ENCODE measurements at places on chromosomes 3 and 15.

GRCh38 chr3:64143409-64144130 is 81.7 kb downstream of the PRICKLE2 start:
- DNase-seq = no peak

DNA sequence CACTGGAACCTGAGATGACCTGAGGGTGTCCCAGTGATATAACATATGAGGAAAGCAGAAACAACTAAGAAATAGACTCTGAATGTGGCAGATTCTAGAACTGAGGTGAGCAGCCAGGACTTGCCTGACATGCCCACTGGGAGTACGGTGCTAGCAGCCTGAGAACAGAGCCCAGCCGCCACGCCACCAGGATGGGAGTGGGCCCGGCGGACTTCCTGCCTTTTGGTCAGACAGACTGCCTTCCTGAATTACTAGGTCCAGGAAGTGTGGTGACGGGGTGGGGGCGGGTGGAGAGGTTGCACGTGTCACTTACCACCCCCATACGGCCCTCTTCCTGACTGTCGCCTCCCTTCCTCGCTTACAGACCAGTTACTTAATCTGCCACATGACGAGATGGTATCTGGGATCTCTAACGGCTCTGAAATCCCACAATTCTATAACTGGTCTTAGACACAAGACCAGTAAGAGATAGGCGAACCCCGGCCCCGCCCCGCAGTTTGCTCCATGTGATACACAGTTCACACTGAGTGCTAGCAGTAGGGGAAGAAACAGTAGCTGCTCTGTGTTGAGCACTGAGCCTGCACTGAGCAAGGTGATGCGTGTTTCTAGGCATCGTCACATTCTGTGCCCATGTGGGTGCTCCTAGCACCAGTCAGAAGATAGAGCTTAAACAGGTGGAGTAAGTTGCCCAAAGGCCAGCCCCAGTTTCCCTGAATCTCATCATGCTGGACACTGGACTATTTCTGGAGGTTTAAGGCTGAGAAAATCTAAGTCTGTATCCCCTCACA is 95.7 kb downstream of the CPN2 start:
- DNase-seq = no peak

- no peak for DNase-seq
Observed at GRCh38 chr3:25587094-25587493, 77.6 kb downstream of the TOP2B start.

DNA sequence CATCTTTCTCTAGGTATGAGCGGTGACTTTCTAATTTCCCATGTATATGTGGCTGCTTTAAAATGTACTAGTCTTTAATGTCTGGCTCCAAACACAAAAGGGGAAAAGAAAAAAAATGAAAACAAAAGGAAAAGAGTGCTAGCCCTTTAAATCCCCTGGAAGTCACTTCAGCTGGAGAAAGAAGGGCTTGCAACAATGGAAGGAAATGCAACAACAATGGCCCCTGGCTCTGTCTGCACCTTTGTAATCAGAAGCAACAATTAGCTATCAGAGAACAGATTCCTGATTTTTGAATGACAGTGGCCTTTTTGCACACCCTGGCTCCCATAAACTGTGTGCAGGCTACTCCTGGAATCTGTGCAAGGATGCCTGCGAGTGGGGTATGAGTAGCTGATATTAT is 591.2 kb downstream of the FHIT start:
- DNase-seq = no peak

- no peak for DNase-seq
Observed at GRCh38 chr3:184662187-184662586, 49.7 kb downstream of the MAGEF1 start.

- no peak for DNase-seq
Observed at GRCh38 chr15:31471731-31472430, 145.2 kb downstream of the KLF13 start.

DNA sequence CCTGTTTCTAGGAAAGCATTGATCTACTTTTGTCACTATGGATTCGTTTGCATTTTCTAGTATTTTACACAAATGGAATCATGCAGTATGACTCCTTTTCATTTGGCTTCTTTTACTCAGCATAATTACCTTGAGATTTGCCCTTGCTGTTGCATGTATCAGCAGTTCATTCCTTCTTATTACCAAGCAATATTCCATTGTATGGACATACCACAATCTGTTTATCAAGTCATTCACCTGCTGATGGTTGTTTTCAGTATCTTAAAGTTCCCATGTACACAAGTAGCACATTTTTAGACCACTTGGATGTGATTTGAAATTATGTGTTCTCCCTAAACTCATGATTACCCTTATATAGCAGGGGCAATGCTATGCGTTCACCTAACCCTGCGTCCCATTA is 150.0 kb upstream of the UBE2E1 start:
- DNase-seq = no peak

- DNase-seq = no peak
Observed at GRCh38 chr3:169454060-169454317, 209.5 kb downstream of the MECOM start.

- no peak for DNase-seq
Observed at GRCh38 chr3:86229775-86230094, 761.2 kb downstream of the VGLL3 start.

DNA sequence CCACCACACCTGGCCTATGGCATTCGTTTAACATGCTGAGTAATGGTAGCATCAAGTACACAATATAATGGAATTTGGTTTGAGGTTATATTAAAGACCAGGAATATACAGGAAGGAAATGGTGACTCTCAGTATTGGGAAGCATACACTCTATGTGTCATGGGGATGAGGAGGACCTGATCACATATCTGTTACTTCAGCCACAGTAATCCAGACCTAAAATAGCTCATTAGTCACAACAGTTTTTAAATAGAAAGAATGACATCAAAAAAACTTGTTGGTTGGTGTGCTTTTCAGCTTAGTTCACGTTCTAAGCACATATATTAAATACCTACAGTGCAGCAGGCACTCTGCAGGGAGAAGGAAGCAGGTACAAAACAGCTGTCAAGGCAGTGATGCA is 52.5 kb upstream of the ATP2C1 start:
- no peak for DNase-seq

DNA sequence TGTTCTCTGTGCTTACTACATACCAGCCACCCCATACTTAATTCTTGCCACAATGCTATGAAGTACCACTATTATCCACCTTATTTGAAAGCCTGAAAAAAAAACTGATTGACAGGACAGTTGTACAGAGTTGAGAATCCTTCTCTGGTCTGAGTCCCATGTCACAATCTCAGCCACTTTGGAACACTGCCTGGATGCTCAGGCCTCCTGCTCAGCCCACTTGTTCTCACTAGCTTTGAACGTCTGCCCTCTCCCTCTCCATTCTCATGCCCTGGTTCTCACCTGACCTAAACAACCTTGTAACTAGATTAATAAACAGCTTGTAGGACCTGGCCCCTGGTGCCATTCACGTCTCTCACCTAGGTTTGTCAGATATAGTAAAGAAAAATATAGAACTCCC is 53.9 kb downstream of the TRIM69 start:
- DNase-seq = no peak

DNA sequence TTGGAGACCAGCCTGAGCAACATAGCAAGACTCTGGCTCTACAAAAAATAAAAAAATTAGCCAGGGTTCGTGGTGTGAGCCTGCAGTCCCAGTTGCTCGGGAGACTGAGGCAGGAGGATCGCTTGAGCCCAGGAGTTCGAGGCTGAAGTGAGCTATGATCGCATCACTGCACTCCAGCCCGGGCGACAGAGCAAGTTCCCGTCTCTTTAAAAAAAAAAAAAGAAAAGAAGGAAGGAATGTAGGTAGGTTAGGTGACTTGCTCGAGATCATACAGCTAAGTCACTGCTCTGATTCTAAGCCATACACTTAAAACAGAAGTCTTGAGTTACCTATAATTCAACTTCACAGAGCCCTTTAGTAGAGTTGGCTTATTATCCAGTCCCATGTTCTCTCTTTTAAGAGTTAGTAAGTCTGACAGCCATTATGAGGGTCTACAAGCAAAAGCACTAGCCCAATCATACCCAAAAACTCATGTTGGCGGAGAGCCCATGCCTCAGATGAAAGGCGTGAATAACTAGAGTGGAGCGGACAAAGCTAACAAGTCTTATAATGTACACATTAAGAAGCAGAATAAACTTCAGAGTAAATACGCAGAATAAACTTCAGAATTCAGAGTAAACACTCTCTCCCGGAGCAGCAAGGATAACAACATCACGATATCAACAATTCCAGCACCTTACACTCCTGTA is 768 bp downstream of the AAGAB start:
- no peak for DNase-seq

GRCh38 chr3:96449803-96450202 is 364.6 kb upstream of the EPHA6 start:
- DNase-seq = no peak

DNA sequence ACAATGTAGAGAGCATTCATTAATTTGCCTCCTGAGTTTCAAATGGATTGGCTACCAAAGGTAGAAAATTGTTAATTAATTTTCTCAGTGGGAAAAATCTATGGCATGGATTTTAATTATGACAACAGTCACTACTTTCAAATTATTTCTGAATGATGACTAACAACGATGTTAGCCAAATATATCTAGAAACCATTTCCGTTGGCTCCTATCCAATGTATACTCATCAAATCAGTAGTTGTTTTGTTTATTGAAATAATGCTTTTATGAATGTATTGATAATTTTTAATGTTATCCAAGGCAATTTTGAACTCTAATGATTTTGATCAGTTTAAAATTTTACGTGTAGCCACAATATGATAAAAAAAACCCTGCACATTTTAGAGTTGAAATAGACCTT is 333.4 kb downstream of the NAALADL2 start:
- DNase-seq = no peak

DNA sequence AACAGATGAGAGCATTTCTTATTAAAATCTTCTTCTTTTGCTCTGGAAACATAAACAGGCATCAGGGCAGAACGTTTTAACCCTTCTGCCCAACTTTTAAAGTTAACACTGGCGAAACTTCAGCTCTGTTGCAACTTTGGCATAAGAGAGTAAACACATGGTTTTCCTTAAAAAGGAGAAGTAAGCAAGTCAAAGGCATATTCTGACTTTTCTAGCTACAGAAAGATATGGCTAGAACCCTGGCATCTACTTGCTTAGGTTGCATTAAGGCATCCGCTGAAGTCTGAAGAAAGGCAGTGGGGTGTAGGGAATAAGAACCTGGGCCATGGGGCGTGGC is 13.3 kb upstream of the IL16 start:
- no peak for DNase-seq

DNA sequence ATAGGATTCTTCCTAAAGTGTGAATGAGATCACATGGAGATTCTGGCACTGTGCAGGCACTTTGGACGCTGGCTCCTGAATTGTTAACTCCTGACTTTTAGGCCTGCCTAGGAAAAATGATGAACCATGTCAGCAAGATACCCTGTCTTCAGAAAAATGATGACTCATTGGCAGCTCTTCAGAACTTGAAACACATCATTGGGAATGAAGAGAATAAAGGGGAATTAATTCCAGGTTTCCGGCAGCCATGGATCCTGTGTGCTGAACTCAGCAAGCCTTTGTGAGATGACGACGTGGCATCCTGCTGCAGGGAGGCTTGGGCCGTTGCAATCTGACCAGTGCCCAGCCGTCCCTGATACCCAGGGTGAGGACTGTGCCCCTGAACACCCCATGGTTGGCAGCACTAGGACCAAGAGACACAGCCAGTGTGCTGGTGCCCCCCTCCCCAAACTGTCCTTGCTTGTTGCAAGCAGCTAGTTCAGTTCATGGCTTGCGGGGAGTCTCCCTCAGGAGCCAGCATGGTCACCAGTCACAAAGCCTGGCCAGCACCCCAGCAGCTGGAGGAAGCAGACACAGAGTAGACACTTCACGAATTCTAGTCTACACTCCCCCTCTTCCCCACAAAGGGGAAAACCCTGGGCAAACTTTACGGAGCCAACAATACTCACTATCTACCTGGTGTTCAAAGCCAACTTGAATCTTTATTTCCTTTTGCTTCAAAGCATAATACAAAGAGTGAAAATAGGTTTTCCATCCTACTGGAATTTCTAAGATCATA is 7.8 kb upstream of the LIPC start:
- no peak for DNase-seq

- DNase-seq = no peak
Observed at GRCh38 chr3:187811585-187812250, 66.5 kb upstream of the BCL6 start.

GRCh38 chr3:197297002-197297401 is 1.4 kb downstream of the DLG1 start:
- no peak for DNase-seq

DNA sequence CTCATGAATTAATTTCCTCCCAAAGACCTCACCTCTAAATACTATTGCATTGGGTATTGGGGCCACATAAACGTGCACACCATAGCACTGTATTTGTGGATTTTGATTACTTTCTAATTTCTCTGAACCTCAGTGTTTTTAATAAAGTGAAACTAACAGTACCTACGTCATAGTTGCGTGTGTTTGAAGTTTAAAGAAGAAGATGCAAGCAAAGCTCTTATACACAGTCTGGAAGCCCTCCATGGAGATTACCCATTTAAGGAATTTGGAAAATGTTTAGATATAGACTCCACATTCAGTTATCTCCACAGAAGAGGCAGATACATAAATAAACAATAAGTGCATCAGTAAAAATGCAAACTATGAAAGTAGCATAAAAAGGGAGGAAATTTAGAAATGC is 581.1 kb upstream of the GBE1 start:
- no peak for DNase-seq

GRCh38 chr15:90062462-90062932 is 39.8 kb downstream of the IDH2 start:
- DNase-seq = no peak

DNA sequence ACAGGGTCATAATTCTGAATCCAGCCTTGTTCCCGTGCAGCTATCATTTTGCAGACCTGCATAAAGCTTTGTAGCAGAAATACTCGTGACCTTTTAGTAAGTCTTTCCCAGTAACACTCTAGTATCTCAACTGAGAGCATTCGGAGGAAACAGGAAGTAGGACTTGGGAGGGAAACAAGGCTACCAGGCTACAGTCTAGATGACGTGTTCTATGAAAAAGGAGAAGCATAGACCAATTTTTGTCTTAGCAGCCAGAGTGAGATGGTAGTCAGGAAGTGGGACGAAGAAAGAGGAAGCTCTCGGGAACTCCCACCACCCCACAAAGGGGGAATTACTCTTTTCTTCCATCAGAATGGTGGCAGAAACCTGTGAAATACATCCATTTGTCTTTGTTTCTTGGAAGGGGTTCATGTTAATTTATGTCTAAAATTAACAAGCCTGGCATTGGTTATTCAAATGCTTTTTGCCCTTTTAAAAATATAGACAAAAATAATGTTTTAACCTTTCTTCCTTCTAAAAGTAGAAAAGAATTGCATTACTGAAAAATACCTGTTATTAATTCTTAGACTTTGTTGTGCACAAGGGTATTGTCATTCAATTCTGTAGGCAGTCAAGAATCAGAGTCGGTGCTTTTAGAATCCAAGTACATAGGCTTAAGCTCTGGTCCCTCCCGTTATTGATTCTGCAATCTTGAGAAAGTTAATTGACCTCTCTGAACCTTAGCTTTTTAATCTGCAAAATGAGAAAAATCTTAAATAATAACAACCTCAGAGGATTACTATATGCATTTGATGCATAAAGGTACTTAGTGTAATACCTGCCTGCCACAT is 1.6 kb upstream of the SUCNR1 start:
- no peak for DNase-seq

GRCh38 chr3:107604057-107604822 is 81.5 kb downstream of the BBX start:
- DNase-seq = no peak
